ENCODE measurements at places on chromosomes 12 and 14.

DNA sequence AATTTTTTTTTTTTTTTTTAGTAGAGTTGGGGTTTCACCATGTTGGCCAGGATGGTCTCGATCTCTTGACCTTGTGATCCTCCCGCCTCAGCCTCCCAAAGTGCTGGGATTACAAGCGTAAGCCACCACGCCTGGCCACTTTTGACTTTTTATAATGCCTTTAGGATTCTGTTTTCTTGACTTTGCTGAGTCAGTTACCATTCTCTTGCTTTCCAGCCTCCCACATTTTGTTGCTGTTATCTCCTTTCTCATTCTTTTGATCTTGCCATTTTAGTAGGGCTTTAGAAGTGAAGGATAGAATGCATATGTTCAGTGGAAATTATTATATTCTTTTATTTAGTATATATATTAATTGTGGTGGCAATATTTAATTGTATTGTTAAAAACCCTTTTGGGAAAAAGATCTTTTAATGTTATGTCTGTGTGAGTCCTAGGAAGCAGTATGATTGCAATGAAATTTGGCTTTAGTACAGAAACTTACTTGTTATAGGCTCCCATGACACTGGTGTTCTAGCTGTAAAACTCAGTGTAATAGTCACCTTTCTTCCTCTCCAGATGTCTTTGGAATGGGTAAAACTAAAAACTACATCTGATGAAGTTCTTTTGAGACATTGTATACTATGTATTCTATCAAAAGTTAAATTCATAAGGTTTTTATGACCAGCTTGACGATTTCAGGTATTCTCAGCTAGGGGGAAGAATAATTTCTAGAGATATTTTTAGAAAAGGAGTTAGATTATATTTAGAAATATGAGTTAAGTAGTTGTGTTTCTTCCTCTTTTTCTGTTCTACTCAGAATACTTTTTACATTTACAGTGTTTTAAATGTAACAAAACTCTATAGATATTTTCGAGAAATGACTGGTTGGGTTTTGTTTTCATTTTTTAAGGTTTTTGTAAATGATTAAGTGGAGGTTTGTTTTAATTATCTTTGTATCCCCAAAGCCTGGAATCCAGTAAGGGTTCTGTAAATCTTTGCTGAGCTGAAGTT lies 74.7 kb downstream of the APAF1 start:
- DNase-seq = no peak

GRCh38 chr12:21989819-21990412 lies 48.7 kb upstream of the ABCC9 start:
- DNase-seq = no peak

DNA sequence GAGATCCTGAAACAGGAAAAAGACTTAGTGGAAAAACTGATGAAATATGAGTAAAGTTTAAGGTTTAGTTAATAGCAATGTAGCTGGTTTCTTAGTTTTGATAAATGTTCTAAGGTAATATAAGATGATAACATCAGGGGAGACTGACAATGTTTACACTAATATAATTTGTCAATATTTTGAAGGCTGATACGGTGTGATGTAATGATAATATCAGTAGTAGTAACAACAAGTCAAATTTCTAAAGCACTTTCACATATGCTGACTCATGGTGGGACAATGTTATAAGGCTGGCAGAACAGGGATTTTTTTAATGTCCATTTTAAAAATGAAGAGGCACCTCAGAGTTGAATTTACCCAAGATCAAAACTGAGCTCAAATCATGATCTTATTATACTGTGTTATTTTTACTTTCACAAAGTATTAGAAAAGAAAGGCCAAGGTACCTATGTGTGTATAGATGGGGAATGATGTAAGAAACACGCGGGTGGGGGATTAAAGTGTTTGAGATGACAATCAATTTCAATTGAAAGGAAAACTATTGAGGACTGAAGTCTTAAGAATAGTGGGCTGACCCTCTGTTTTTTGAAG lies 2.4 kb upstream of the FLRT2 start:
- no peak for DNase-seq

- DNase-seq = no peak
Observed at GRCh38 chr12:7395950-7396349, 48.0 kb downstream of the CD163L1 start.

- no peak for DNase-seq
Observed at GRCh38 chr12:88781909-88782308, 201.6 kb upstream of the KITLG start.

DNA sequence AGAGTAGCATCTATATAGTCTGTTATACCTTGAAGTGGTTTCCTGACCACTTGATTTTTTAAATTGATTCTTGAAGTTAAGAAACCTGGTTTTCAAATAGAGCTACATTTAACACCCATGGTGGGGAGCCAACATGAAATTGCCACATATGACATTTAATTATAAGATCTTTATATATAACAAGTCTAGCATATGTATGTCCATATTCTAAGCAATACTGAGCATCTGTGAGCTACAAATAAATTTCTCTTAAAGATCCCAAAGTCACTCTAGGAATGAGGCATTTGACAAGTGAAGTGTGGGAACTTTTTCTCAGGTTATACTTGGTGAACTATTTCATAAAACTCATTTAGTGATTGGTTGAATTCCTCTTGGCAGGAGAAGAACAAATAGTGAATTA lies 132.5 kb downstream of the RPL10L start:
- DNase-seq = no peak

DNA sequence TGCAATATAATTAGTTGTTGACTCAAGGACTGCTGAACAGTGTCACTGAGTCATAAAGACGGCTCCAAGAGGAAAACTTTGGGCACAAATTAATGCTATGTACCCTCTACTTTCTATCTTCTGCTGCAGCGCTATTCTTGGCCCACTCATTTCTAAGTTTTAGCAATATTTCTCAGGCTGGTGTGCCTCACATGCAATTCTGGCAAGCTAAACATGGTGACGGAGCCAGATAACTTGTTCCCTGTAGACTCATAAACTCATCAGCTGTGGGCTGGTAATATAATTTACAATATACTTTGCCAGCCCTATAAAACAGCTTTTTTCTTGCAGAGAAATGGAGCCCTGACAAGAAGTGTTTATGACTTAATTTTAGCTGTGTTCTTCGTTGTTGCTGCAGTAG lies 615.1 kb downstream of the NRXN3 start:
- DNase-seq = no peak

- DNase-seq = no peak
Observed at GRCh38 chr14:76826122-76826521, at the start of gene LRRC74A. LRRC74A (plus strand) TSS chr14:76826408; CDS start chr14:76826698, 290 bp downstream.

DNA sequence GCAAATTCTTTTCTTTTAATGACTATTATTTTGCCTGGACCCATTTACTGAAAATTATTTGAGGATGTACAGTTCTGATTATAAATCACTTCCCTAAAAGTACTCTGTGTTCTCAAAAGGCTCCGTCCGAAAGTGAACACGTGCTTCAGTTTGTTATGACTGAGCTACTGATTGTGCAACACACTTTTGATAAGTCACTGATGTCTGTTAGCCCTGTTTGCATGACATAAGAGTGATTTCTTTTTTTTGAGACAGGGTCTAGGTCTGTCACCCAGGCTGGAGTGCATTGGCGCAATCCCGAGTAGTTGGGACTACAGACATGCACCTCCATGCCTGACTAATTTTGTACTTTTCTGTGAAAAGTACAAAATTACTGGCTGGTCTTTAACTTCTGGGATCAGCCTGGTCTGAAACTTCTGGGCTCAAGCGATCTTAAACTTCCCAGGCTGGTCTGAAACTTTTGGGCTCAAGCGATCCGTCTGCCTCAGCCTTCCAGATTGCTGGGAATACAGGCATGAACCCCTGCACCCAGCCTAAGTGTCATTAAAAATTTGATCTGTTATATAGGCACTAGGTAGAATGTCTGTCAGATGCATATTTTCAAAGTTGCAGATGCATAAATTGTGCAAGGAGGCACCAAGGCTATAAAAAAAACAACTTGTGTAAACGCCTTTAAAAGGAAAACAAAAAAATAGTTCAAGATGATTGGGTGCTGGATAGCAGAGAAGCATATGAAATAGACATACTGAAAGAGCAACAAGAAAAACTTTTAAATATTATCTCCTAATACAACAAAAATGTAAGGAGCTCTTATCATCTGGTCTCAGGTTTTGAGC lies 111.5 kb downstream of the SRGAP1 start:
- no peak for DNase-seq

GRCh38 chr12:89062996-89063395 lies 289.3 kb downstream of the DUSP6 start:
- DNase-seq = no peak

Data from activated T-helper 1 cell treated with Interleukin-2 at 50 U/mL for 16 hours (primary cell).